ENCODE measurements at places on chromosomes 2 and 18. TPM values are rescaled to one million over a fixed set of nuclear protein-coding genes. Genes with fewer than 3 reads are reported as not detected.

Gene C2orf78
- total RNA-seq: not detected

Gene ABCG8
- total RNA-seq: not detected

Gene ATP6V1B1
- not detected for total RNA-seq

Gene SLC4A3
- total RNA-seq: 5.6 TPM

Gene MRPL30
- total RNA-seq: 31.2 TPM

Gene ELAC1
- total RNA-seq: 7.4 TPM

Gene TPO
- not detected for total RNA-seq

Gene IL36A
- total RNA-seq: not detected

Gene IL1R1
- 62.6 TPM for total RNA-seq

Gene CGREF1
- under 0.01 TPM for total RNA-seq

Gene UGT1A5
- not detected for total RNA-seq

DNA sequence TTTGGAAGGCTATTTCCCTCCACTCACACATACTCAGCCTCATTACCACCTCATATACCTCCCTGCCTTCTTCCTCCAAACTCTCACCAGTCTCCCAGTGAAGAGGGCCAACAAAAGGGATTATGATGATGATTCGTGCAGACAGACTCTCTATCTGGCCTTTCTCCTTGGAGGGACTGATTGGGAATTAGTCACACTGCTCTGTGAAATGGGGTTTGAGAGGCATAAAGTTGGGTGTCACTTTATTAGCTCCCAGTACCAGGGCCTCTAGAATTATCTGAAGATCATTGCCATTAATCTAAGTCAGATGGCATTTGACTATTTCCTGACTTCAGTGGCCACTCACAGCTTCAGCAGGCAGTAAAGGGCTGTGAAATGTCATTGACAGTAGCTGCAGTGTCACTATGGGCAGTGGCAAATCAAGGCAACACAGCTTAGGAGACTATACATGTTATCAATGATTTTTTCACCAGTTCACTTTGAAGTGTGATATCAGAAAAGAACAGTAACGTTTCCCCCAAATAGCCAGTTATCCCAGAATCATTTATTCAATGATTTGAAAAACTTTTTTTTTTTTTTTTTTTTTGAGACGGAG, 17.4 kb downstream of the CNRIP1 start:
- DNase-seq: no peak

DNA sequence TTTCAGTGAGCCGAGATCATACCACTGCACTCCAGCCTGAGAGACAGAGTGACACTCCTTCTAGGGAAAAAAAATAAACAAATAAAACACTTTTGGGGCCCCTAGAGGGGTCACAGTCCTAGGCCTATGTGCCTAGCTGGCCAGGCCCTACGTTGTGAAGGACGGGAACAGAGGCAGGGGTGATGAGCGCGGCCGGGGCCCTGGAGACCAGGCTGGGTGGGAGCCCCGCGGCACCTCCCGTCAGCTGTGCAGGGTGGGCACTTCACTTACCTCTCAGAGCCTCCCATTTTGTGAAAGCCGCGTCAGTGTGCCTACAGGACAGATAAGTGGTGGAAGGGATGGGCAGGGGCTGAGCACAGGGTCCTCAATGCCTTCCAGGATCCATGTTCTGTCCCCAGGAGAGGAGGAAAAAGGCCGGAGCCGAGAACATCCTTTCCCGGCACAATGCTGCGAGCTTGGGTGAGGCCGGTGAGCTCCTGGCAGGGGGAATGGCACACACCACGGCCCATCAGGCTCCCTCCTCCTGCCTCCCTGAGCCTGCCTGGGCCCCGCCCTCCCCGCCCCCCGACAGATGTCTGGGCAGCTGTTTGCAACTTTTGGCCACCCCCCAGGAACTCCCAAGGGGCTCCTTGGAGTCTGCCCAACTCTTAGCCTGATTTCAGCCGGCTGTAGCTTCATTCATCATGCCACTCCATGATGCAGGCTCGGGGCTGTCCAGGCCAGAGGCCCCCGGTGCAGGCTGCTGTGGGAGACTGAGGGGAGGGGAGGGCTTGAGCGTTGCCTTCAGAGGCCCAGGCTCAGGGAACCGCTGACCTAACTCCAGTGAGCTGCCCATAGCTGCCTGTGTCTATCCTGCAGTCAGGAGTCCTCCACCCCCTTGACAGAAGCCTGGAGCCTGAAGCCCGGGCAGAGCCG, 196.5 kb downstream of the TFCP2L1 start:
- no peak for DNase-seq

GRCh38 chr18:46271488-46271887, 167.3 kb downstream of the HAUS1 start:
- no peak for DNase-seq

GRCh38 chr2:67259556-67260342, 137.4 kb upstream of the ETAA1 start:
- DNase-seq: peak; percentile 90

GRCh38 chr2:145096582-145096981, 576.7 kb upstream of the ZEB2 start:
- no peak for DNase-seq

DNA sequence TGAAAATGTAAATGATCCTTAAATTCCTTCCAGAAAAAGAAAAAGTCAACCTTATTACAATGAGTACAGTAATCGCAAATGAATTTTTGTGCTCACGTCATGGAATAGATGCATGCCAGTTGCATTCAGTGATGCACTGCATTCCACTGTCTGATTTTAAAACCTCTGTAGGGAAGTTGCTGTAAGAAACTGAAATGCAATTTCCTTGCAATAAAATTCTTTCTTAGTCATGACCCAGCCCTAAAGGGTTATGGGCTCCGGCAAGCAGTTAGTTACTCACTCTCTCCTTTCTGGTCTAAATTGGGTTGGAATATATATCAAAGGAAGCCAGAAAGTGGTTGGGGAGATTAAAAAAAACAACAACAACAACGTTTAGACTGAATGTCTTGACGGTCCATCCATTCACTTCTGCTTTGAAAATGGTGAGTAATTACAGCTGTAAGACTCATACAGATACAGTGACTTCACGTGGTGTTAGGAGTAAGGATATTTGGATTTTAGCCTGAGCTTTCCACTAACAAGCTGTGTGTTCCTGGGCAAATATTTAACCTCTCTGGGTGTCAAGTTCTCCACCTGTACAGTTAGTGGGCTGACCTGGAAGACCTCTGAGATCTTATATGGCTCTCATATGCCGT, 8.6 kb upstream of the RND3 start:
- peak; percentile 92 for DNase-seq

GRCh38 chr2:182597570-182598295, 118.3 kb upstream of the DNAJC10 start:
- peak; percentile 29 for DNase-seq

DNA sequence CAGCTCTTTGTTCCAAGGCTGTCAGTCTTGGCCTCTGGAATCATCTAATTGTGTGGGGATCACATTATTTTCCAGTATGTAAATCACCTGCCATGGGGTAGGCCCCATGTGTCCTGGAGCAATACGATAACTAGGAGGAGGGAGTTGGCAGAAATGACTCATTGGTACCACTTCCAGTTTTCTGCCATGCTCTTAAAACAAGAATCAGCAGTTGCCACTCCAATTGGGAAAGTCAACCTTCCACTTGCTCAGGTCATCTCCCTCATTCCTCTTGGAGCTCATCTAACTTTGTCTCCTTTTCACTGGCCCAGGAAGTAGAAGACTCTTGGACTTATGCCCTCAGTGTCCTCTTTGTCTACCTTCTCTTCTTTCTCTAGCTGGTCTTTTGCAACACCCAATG, 487.0 kb downstream of the SLC4A3 start:
- DNase-seq: no peak

- DNase-seq: no peak
These were observed 119.7 kb downstream of the UPP2 start for GRCh38 chr2:158221063-158222020.

GRCh38 chr2:239118675-239119211, 270.9 kb downstream of the TWIST2 start:
- no peak for DNase-seq

GRCh38 chr2:211867845-211868451, 670.7 kb downstream of the ERBB4 start:
- DNase-seq: peak; percentile 3
